Stimulated activated CD4-positive, alpha-beta T cell treated with anti-CD3 and anti-CD28 coated beads, Interleukin-12 subunit alpha, Interleukin-12 subunit beta, amount 100 ng/mL, for 24 hours (primary cell): ENCODE measurements at places on chromosomes 2 and 18.

- DNase-seq = no peak
Measured at GRCh38 chr2:19114754-19115231, 243.6 kb downstream of the OSR1 start.

GRCh38 chr2:12718711-12719399 lies 2.1 kb downstream of the TRIB2 start:
- no peak for DNase-seq

DNA sequence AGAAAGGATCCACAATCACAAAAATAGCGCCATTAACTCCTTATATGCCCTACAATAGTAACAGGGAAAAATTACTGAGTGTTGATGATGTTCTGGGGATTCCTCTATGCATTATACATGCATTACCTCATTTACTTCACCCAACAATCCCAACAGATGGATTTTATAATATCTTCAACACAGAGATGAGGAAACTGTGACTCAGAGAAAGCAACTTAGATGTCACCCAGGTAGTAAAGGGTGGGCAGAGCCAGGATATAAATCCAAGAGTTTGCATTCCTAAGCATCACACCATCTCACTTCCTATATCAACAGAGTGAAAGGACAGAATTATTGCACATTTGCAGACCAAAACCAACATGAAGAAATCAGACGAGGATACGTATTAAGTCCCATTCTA lies 144.2 kb downstream of the TCF4 start:
- DNase-seq = no peak

DNA sequence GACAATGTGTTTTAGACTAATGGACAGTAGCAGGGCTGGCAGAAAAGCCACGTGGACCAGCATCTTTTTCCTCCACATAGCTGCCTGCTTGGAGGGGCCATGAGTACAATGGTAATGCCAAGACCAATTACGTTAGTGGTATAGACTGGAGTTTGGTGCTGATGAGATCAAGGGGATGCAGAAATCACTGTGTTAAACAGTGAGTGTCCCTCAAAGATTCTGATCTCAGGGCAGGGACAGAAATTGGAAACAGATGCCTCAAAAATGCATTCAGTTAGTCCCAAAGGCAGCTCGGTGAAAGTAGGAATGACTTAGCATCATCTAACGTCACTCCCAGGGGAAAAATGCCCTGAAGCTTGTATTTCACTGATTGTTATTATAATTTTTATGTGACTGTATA lies 72.4 kb downstream of the SLC16A14 start:
- no peak for DNase-seq

DNA sequence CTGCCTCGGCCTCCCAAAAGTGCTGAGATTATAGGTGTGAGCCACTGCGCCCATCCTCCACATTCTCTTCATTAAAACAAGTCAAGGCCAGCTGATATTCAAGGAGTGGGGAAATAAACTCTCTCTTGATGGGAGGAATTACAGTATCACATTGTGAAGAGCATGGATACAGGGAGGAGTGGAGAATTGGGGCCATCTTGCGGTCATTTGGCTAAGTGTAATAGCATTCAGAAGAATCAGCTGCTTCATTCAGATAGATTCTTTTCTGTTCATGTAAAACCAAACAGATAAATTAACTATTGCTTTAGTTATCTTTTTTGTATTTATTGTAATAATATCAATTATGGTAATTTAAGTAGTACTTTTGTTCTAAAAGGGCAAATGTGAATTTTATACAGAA lies 156.3 kb downstream of the UBR3 start:
- no peak for DNase-seq

GRCh38 chr2:221969087-221969829 lies 329.5 kb downstream of the PAX3 start:
- DNase-seq = no peak

DNA sequence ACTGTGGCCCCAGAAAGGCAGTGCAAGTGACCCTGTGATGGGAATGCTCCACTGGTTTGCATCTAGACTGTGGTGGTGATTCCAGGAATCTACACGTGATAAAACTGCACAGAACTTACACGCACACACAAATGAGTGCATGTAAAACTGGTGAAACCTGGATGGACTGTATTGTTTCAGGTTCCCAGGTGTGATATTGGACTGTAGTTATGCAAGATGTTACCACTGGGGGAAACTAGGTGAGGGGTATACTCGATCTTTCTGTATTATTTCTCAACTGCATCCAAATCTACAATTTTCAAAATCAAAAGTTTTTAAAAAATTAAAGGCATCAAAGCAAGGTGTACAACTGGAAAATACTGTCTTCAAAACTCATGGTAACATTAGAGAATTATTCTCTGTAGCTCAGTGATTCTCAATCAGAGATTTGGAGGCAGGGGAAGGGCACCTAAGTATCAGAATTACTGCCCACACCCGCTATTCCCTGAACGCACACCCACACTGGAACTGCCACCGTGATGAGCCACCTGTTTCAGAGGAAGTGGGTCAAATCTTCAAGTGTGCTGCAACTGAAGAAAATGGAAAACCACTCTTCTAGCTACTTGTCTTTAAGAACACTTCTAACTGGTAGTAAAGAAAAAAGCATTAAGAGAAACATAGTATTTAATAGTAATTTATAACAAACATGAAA lies 26.7 kb downstream of the PTPN2 start:
- DNase-seq = peak; percentile 37

GRCh38 chr2:65482971-65483370 lies 50.6 kb upstream of the SPRED2 start:
- DNase-seq = no peak

GRCh38 chr2:172674034-172674967 lies 61.3 kb upstream of the RAPGEF4 start:
- DNase-seq = peak; percentile 36

- DNase-seq = no peak
Measured at GRCh38 chr2:207417301-207417718, 112.5 kb upstream of the CREB1 start.

DNA sequence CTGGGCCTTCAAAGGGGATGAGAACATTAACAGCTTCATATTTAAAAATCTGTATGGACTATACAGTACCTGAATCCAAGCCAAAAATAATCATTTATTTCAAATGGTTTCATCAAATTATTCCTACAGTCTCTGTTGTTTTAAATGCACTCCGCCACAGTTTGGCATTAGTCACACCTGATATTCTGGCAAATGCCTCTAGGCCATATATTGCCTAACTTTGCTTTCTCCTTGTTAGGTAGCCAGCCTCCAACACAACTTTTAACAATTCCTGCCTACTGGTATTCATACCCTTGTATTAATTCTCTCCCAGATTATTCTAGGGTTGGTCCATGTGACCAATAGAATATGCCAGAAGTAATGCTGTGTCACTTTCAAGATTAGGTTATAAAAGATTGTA lies 146.6 kb upstream of the FANCL start:
- no peak for DNase-seq

GRCh38 chr2:191580581-191580980 lies 97.4 kb upstream of the NABP1 start:
- DNase-seq = no peak

DNA sequence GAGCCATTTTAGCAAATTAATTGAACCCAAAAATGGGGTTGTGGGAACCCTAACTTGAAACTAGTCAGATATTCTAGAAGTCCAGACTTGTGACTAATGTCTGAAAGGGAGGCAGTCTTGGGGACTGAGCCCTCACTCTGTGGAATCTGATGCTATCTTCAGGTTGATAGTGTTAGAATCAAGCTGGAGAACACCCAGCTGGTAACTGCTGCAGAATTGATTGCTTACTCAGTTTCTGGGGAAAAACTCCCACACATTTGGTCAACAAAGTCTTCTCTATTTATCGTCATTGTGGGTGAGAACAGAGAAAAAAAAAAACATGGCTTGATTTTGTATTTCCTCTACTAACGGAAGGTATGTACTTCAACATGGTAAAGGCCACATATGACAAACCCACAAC lies 1925.8 kb upstream of the CELF4 start:
- DNase-seq = no peak

- DNase-seq = no peak
Measured at GRCh38 chr2:142174176-142174575, 43.4 kb upstream of the LRP1B start.

- DNase-seq = no peak
Measured at GRCh38 chr18:56168049-56168781, 470.2 kb downstream of the TXNL1 start.

DNA sequence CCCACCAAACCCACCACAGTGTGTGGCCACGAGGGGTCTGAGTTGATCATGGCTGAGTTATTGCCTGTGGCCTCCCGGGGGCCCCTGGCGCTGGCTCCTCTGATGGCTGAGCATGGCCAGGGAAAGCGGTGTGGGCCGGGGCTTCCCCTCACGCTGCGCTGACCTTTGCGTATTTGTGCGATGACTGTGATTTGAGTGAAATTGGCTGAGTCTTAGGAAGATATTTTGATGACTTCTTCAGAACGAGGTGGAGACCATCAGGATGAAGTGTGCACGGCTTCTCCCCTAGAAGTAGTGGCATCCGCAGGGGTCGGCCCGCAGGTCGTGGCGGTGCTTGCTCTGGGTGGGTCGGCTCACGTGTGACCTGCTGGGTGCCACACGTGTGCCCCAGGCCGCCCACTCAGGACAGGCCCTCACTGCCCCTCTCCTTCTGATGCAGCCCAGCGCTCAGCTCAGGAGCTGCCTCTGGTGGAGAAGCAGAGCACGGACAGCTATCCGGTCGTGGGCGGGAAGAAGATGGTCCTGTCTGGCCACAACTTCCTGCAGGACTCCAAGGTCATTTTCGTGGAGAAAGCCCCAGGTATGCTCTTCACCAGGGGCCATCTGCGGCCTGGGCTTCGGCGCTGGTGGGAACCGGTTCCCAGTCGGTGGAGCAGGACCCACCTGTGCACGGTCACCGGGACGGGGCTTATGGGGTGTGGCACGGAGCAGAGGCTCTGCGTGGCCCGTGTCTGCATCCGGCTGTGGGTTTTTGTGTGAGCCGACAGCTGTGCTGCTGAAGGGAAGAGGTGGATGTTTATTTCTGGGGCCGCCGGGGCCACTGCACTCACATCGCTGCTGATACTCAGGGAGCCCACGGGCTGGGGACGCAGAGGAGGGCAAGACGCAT lies 55.8 kb downstream of the NFATC1 start:
- no peak for DNase-seq

- no peak for DNase-seq
Measured at GRCh38 chr2:150535176-150535575, 47.7 kb upstream of the RND3 start.

DNA sequence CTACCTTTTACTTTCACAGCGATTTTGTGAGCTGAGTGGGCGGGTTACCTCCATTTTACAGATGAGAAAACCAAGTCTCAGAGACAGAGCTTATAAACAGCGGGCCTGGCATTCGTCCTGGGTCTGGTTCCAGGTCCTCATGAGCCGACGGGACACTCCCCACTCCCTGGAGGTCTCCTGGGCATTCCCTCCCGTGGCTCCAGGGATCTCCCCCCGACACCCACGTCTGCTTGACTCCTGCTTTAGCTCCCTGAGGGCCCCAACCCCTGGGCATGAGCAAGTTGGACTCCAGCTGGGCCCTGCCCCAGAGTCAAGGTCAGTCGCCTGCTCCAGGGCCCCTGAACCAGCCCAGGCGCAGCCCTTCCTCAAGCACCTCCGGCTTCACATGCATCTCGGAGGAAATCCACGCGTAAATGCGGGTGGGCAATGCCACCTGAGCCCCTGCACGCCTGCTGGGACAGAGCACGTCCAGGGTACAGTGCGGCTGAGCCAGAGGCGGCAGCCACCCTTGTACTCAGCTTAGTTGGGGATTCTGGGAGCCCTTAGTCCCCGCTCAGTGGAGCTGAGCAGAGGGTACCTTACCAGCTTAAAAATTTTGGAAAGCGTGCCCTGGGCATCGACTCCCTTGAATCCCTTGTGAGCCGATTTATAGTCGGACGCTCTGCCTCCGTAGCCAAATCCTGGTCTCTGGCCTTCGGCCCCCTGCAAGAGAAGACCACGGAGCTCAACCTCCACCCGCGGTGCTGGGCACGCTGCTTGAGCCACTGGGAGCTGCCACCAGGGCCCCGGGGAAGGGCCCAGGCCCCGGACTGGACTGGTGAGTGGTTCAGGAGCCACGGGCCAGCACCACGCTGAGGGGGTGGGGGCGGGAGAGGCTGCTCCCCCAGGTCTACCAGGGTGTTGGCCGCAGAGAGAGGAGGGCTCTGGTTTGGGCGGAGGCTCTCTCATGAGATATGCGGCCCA lies 148.1 kb downstream of the MBP start:
- DNase-seq = no peak

GRCh38 chr18:43794363-43794762 lies 517.1 kb upstream of the SYT4 start:
- no peak for DNase-seq

GRCh38 chr2:33958591-33958990 lies 359.5 kb upstream of the FAM98A start:
- DNase-seq = no peak

- no peak for DNase-seq
Measured at GRCh38 chr18:54829856-54830255, 1.6 kb downstream of the RAB27B start.

DNA sequence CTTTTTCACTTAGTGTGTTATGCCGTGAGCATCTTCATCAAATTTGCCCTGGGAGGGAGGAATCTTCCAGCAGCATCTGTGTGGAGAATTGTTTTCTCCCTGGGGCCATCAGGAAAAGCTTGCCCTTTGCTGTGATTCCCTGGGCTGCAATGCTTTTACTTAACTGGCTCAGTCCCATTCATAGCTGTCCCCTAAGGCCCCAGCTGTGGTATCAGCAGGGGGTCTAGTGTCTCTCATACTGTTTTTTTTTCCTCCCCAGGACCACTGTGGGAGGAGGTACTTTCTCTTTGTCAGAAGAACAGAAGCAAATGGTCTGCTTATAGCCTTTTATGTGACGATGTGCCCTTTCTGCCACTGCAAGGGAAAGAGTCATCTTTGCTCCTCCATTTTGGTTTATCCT lies 176.8 kb upstream of the CELF4 start:
- DNase-seq = no peak

- DNase-seq = no peak
Measured at GRCh38 chr2:43169099-43169945, 57.1 kb downstream of the ZFP36L2 start.

DNA sequence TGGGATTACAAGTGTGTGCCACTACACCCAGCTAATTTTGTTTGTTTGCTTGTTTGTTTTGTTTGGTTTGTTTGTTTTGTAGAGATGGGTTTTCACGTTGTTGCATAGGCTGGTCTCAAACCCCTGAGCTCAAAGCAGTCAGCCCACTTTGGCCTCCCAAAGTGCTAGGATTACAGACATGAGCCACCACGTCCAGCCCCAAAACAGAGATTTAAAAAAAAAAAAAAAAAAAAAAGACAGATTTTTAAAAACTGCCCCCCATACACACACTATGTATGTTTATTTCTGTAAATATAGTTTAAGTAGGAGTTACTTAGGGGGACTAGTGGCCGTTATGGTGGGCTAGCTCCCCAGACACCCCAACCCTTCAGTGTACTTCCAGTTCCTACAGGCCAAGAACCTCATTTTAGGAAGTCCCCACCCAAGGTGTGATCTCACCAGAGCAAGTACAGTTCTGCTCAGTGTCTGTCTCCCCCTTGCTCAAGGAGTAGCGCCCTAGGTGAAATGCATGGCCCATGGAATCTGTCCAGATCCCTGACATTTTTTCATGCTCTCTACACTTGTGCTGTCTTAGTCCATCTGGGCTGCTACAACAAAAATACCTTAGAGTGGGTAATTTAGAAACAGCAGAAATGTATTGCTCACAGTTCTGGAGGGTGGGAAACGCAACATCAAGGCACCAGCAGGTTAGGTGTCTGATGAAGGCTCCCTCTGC lies 1.6 kb upstream of the TMBIM1 start:
- DNase-seq = no peak

GRCh38 chr2:120316528-120317179 lies 29.3 kb upstream of the INHBB start:
- no peak for DNase-seq
